GM12891 (cell line): ENCODE measurements at places on chromosomes 5 and 9.

GRCh38 chr5:173498286-173498685 lies 118.2 kb downstream of the BOD1 start:
- DNase-seq = no peak

DNA sequence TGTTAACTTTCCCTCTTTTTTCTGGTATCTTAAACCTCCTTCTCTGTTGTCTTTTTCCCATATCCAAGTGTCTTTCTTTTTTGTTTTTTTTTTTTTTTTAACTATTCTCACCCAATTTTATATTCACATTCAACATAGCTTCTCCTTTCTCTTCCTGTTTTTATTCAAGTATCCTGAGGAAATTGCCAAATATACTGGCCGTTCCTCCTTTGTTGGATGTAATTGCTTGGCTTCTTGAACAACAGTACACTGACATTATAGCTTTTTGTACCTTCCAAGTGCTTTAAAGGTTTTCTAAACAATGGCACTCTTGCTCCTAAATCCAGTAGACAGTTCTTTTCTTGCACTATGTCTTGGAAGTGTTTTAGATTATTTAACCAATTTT lies 1146.8 kb downstream of the MAT2B start:
- DNase-seq = no peak

DNA sequence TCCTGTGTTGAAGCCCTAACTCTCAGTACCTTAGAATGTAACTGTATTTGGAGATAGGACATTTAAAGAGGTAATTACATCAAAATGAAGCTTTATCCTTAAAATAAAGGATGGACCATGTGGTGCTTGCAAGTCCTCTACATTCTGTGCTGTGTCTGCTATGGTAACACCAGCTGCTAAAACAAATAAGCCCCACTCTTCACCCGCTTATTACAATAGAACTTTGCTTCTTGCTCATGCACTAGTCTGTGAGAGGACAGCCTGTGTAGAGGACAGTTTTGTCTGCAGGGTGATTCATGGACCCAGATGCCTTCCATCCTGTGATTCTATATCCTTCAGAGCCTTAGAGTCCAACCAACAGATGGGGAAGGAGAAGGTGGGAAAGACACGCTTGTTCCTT lies 12.5 kb upstream of the IGFBPL1 start:
- DNase-seq = no peak

DNA sequence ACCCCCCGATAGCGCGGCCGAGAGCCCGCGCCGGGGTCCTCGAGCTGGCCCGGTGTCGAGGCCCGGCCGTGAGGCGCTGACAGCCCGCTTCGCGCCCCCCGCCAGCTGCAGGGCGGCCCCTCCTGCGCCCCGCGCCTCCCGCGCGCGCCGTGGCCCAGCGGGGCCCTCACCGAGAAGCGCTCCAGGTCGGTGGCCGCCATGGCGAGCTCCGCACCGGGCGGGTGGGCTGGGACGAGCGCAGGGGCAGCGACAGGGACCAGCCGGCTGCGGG lies 166 bp downstream of the SEPTIN8 start:
- DNase-seq = no peak

GRCh38 chr5:149576021-149576420 lies 5.3 kb upstream of the ARHGEF37 start:
- DNase-seq = no peak

- DNase-seq = no peak
Observed at GRCh38 chr5:37804401-37804800, 35.4 kb downstream of the GDNF start.

- DNase-seq = no peak
Observed at GRCh38 chr5:173832386-173832785, 55.8 kb upstream of the CPEB4 start.

GRCh38 chr5:154786414-154786813 lies 31.2 kb downstream of the LARP1 start:
- no peak for DNase-seq

- no peak for DNase-seq
Observed at GRCh38 chr5:163456840-163457239, 3.1 kb downstream of the NUDCD2 start.

- no peak for DNase-seq
Observed at GRCh38 chr9:88391236-88391635, 3.0 kb downstream of the SPIN1 start.

DNA sequence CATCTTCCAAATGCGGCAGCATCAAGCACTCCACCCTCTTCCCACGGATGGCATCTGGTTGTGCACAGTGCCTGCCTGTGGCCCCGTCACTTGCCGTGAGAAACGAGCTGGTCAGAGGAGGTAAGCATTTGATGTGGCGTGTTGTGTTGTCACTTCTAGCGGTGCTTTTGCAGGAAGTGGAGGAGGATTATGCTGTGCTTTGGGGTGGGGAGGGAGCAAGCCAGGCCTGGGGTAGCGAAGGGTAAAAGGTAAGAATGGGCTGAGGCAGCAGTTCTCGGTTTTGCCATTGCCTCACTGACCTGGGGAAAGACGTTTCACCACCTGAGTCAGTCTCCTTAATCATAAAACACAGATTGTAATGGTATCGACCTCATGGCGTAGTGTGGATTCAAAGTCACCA lies 2.3 kb upstream of the POMT1 start:
- DNase-seq = no peak

DNA sequence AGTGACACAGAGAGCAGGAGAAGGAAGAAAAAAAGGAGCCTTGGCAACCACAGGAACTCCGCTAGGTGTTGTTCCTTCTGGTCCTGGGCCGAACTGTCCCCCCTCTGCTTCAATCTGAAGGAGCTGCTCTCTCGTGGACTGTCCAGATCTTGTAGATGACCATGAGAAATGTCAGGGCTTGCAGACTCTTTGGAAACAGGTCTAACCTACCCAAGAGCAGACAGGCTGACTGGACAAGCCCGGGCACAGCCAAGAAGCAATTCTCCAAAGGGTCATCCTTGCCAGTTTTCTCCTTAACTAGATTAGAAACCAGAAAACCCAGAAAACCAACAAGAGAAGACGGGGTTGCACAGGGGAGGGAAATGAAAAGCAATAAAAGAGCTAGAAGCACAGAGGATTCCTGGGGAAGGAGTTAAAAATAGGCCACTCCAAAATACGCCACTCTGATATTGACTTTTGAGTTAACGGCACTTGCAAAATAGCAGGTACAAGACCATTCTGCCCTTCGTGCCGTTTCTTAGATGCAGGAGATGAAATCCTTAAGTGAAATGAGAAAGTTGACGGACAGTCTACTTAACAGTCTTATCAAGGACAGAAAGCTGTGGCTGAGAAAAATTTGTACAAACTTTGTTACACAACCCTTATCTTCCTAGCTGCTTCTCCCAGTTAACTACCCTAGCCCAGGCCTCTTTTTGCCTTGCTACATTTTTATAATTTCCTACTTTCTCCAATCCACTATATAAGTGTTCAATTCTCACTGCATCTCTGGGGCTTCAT lies 5.8 kb downstream of the GCNT4 start:
- DNase-seq = no peak

DNA sequence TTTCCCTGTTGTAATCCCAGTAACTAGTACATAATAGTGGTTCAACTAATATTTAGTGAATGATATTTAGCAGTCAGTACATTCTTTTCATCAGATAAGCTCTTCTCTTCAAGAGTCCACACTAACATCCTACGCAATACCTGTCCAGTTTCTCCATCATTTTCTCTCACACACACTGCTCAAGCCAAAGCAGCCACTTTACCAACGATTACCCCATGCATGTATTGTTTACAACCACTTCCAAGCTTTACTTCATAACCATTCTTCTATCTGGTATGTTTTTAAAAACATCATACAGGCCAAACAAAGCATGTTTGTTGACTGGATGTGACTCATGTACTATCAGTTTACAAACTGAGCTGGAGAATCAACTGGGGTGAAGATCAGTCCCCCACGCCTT lies 7.3 kb downstream of the UBTD2 start:
- no peak for DNase-seq

GRCh38 chr9:106333481-106333880 lies 529.5 kb upstream of the ZNF462 start:
- DNase-seq = no peak

DNA sequence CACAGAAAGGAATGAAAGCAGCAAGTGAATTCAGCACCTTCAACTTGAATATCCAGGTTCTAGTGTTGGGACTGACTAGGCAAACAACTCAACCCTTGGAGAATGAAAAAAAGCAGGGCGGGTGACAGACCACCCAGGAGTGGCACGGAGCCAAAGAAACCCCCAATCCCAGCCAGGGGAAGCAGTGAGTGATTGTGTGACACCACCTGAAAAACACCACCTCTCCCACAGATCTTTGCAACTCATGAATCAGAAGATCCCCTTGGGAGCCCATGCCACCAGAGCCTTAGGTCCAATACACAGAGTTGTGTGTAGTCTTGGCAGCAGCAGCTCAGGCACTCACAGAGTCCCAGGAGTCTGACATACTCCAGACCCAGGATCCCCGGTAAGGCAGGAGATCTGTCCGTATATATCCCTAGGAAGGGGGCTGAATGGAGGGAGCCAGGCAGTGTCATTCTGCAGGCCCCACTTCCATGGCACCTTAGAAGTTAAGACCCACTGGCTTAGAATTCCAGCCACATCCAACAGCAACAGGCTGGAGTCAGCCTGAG lies 22.1 kb upstream of the ROR2 start:
- no peak for DNase-seq

- no peak for DNase-seq
Observed at GRCh38 chr5:128695791-128696530, 157.9 kb upstream of the FBN2 start.

GRCh38 chr5:17169507-17169906 lies 47.9 kb upstream of the BASP1 start:
- no peak for DNase-seq

DNA sequence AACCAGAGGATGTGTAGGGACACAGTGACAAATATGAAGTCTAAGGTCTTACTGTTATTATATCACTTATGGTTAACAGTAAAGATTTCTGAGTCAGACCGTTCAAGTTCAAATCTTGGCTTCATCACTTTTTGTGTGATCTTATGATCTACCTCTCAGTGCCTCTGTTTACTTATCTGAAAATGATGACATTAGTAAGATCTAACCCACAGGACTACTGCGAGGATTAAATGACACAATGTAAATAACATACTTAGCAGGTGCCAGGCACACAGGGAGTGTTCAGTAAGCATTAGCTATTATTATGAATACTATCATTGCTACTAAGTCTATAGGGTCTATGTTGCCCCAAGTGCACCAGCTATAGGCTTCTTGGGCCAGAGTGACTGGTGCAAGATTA lies 2.0 kb downstream of the IRF1 start:
- no peak for DNase-seq

DNA sequence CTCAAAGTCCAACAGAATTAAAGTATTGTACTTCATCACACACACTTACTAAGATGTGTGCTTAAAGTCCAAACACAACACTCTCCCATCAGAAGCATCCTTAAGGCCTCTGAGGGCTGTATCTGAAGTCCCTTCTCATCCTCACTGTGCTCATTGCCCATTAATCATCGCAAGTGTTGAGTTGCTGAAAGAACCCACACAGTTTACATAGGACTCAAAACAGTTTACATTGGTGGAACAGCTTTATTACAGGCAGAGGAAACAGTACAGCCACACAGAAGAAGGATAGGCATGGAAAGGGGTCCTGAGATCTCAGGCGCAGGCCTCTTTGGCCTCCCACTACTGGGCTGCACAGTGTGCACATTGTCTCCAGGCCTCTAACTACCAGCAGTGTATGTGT lies 113.4 kb downstream of the CMYA5 start:
- no peak for DNase-seq

DNA sequence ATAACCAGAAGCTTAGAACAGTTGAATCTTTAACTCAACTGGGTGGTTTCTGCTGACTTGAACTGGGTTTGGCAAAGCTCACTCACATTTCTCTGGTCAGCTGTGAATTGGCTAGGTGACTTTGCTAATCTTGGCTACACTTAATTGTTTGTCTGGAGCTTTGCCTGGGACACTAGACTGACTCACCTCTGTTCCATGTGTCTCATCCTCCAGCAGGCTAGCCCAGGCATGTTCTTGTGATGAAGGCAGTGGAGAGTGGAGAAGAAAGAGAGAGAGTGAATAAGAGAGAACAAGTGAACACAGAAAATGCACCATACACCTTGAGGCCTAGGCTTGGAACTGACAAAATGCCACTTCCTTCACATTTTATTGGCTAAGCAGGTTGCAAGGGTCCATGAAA lies 32.6 kb downstream of the SPATA31D1 start:
- DNase-seq = no peak

DNA sequence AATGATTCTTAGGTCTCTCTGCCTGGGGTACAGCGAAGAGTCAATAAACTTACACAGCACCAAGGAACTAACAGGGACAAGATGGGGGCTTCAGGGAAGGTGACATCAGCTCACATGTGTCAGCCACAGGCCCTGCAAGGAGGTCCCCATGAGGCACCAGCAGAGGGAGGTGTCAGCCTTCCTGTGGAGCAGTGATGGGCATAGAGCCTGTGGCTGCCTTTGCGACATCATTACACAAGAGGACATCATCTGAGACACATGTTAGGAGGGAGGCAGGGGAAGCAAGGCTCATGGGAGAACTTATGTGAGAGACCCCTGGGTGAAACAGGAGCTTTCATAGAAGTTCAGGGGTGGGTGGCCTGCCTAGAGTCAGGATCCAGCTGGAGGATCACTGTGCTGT lies 389.6 kb downstream of the SEMA5A start:
- DNase-seq = peak; percentile 10

DNA sequence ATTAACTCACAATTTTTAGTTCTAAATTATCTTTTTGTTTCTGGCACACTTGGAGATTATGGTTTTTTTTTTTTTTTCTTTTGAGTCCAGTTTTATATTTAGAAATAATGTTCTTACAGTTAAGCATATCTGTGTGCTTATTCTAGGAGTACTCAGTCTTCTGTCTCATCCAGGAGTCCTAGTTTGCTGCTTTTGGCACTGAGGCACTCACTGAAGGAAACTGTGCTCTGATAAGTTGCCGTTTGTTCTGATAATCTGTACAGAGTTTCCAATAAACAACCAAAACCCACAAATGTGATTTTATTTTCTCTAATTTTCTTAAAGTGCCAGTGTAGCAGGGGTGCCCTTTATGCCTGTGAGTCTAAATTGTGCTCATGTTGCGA lies 251.0 kb downstream of the LRRC70 start:
- DNase-seq = no peak

DNA sequence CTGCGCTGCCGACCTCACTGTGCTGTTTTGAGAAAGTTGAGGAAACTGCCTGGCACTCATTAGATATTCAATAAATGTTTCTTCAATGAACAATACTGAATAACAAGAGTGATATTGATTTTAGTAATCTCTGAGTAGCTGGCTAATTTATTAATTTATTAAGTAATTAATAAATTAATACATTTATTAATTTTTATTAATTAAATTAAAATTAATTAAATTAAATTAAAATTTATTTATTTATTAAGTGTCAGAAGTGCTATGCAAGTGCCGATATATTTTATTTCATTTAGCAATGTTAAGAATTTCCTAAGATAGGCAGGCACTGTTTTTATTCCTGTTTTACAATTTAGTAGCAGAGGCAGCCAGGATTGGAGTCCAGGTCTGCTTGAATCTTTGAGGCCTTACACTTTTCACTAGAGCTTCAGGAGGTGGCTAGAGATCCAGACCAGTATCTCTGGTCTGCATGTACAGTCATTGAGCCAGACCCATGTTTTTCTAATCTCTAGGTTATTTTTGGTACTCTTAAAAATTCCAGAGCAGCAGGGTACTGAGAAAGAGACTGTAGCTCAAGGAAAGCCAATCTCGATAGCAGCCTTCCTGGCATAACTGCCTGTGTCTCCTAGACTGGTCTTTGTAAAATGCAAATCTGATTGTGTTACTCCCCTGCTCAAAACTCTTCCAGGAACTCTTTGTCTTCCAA lies 109.2 kb downstream of the ARHGEF28 start:
- no peak for DNase-seq

GRCh38 chr5:158897444-158898160 lies 202.1 kb downstream of the EBF1 start:
- DNase-seq = no peak

- DNase-seq = no peak
Observed at GRCh38 chr9:135771401-135772051, 69.5 kb downstream of the KCNT1 start.
